ENCODE measurements at places on chromosomes 6 and 20.

DNA sequence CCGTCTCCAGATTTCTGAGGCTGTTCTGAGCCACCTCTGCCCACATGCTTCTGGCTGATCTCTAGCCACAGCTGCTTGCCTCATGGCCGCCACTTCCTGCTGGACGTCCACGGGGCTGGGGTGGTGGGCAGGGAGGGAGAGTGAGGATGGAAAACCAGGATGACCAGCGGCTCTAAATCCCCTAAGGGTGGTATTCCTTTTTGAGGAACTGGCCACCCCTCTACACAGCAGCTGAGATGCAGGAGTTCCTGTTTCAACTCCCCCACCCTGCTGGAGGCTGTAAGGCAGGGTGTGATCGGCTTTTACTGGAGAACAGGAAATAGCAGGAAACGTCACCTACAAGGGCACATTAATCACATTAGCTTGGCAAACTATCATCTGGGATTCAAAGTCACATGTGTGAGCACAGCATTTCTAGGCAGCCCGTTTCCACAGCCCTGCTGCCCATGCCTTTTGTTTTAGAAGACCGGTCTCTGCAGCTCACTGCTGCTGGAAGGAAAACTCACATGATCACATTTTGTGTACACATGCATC, 181.6 kb upstream of the ECI2 start:
- no peak for DNase-seq

- no peak for DNase-seq
These were observed 406.9 kb downstream of the CDH26 start for GRCh38 chr20:60365064-60365666.

DNA sequence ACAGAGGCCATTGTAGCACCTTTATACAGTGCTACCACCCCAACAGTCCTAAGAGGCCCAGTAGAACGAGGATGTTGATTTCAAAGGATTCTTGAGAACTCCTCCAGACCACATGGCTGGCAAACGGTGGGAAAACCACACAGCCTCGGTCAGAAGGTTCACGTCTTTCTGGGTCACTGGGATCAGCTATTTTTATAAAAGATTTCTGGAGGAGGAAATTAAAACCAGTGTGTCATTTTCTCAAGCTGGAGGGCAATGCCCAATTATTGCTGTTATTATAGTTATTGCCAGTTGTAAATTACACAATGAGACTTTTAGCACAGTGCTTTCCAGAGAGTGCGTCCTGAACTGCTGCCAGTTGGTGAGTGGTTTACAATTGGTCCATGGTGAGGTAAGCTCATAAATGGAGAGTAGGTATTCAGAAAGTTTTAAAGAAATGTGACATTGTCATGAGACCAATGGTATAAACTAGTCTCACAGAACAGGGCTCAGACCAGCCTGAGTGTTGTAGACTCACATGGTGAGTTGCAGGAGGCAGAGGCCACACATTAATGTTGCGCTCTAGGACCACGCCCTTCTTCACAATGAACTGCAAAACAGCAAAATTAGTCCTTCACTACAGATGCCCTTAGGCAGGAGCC, 8.4 kb upstream of the PPP1R14C start:
- no peak for DNase-seq

DNA sequence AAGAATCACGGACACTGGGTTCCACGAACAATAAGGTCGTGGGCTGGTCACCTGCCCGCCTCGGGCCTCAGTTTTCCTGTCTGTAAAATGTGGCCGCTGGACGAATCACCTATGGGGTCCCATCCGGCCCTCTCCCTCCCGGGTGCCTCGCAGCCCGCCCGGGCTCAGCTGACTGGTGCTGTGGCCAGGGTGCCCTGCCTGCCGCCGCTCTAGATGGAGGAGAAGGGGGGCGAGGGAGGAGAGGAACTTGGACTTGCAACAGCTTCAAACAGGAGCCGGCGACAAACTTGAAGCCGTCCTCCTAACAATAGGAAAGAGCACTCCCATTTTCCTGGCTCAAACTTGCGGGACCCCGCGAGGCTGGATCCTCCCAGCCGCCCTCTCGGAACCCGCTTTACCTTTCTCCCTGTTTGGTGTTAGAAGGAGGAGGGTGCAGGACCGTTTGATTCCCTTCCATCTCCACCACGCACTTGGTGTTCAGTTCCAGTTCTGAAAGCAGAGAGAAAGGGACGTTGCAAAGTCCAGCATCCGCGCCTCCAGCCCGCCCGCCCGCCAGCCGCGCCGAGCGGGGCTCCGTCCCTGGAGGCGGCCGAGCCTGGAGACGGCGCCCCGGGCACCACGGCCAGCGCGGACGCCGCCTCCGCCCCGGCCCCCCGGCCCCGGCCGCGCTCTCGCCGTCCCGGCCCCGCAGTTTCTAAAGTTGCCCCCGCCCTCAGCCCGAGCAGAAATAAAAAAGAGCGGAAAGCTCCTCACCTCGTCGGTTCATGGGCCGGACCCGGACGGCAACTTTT, 584 bp downstream of the KIF13A start:
- no peak for DNase-seq

GRCh38 chr6:54802775-54803634, 43.6 kb upstream of the FAM83B start:
- DNase-seq, result no peak

GRCh38 chr6:161141173-161141572, 132.7 kb downstream of the AGPAT4 start:
- no peak for DNase-seq

GRCh38 chr6:141925001-141925400, 207.7 kb upstream of the GJE1 start:
- DNase-seq, result no peak

DNA sequence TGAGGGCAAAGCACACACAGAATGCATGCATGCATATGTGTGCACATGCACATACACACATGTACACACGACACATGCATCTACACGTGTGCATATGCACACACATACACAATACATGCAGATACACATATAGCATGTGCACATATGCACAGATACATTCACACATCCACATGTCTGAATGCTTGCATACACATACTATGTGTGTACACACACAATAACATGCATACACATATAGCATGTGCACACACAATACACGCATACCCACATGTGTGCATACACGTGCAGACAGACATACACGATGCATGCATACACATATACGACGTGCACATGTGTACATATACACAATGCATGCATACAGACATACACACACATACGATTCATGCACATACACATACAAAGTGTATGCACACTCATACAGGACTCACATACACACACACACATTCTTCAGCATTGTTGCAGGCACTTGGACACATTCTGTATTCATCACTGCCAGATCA, 24.2 kb upstream of the IRF4 start:
- DNase-seq, result no peak

DNA sequence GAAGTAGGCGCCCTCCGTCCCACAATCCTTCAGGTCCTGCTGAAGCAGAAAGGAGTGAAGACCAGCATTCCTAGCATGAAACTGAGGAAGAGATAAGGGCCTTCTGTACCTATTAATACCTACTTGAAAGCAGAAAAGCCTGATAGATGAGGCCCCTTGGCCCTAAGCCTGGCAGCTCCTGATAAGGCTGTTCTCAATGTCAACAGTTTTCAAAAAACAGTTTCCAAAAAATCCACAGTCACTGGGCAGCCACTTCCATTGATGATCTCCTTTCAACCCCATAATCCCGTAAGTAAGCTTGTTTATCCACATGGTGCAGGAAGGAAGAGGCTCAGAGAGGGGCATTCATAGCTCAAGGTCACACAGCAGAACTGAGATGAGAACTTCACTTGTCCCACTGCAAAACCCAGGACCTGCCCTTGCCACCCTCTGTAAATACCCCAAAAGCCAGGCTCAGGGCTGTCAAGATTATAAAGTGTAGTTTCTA, 2.8 kb upstream of the E2F1 start:
- peak; percentile 77 for DNase-seq

DNA sequence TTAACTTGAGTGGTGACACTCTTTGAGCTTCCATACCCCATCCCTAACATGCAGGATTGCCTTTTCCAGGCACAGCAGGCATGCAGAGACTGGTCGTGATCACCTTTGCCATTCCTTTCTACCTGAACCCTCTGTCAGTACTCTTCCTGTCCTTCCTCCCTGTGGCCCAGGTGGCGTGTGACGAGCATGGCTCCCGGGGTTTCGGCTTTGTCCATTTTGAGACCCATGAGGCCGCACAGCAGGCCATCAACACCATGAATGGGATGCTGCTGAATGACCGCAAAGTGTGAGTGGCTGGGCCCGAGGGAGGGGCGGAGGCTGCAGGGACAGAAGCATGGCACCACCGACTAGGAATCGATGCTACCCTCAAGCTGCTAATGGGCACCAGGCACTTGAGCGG, 6.7 kb downstream of the PABPC1L start:
- DNase-seq, result no peak

DNA sequence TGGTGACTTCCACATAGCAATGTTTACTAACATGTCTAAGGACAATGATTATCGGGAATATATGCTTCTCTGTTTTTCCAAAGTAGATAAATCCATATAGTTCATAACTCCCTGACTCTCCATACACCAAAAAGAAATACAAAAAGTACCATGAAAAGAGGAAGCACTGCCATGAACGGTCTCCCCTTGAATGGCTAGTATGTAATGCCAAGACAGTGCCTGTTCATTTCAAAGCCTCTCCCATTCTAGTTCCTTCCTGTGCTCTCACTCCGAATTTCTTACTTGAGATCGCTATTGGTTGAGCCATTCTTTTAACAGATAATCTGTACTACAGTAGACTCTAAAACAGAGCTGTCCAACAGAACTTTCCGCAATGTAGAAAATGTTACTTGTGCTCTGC, 54.8 kb upstream of the EDN1 start:
- DNase-seq, result no peak

GRCh38 chr6:8939615-8940014, 504.3 kb upstream of the SLC35B3 start:
- no peak for DNase-seq

GRCh38 chr6:136923116-136923953, 1.2 kb downstream of the SLC35D3 start:
- no peak for DNase-seq

GRCh38 chr6:131363947-131364834, 208.8 kb upstream of the ARG1 start:
- no peak for DNase-seq

- DNase-seq, result no peak
These were observed 2.9 kb upstream of the ZBTB46 start for GRCh38 chr20:63833776-63834490.

GRCh38 chr20:61923371-61924166, 142.1 kb downstream of the TAF4 start:
- no peak for DNase-seq

- no peak for DNase-seq
These were observed 103.3 kb downstream of the NCR2 start for GRCh38 chr6:41438746-41439145.

GRCh38 chr6:160457823-160458222, 109.6 kb downstream of the SLC22A3 start:
- no peak for DNase-seq

- DNase-seq, result no peak
These were observed 42.1 kb downstream of the SMAP1 start for GRCh38 chr6:70709826-70710225.

GRCh38 chr20:10047427-10047826, 12.6 kb downstream of the ANKEF1 start:
- no peak for DNase-seq

- no peak for DNase-seq
These were observed 24.8 kb downstream of the AFDN start for GRCh38 chr6:167851370-167851952.

DNA sequence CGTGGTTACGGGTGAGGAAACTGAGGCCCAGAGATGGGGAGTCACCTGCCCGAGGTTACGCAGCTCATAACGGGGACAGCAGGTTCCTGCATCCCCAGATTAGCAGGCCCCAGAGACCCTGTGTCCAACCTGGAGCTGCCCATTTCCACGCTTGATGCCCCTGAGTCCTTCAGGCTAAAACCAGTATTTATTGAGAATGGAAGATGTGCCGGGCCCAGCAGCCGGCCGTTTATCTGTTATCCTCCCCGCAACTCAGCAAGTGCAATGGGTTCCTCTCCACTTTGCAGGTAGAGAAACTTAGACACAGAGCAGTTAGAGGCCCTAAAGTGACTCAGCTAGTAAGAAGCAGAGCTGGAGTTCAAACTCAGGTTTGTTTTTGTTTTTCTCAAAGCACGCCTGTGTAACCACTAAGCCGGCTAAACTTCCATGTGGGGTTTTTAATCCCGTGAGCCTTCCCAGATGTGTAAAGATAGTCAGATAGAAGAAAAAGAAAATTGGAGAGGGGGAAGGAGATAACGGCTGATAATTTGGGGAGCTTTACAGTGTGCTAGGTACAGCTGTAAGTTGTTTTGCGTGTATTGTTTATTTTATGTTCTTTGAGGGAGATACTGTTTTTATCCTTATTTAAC, 775 bp downstream of the PFDN4 start:
- DNase-seq, result peak; percentile 46

DNA sequence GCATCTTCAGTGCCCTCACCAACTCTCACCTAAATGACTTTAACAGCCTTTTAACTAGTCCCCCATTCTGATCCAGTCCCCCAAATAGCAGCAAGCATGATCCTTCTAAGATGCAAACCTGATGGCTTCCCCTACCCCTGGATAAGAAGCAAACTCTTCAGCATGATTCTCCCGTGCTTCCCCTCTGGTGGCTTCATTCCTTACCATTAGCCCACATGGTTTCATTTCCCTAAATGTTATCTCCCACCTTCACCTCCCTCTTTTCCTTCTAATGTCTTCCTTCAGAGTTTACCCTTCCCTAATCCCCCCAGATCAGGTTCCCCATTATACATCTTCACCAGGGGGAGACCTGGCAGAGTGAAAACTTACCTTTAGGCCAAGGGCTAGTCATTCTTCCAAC, 4.0 kb upstream of the RAB5IF start:
- no peak for DNase-seq

- DNase-seq, result peak; percentile 63
These were observed 2.5 kb downstream of the IP6K3 start for GRCh38 chr6:33744001-33744848.

GRCh38 chr20:16966276-16966880, 218.2 kb downstream of the OTOR start:
- no peak for DNase-seq

GRCh38 chr6:158861686-158862381, 42.7 kb upstream of the EZR start:
- no peak for DNase-seq

DNA sequence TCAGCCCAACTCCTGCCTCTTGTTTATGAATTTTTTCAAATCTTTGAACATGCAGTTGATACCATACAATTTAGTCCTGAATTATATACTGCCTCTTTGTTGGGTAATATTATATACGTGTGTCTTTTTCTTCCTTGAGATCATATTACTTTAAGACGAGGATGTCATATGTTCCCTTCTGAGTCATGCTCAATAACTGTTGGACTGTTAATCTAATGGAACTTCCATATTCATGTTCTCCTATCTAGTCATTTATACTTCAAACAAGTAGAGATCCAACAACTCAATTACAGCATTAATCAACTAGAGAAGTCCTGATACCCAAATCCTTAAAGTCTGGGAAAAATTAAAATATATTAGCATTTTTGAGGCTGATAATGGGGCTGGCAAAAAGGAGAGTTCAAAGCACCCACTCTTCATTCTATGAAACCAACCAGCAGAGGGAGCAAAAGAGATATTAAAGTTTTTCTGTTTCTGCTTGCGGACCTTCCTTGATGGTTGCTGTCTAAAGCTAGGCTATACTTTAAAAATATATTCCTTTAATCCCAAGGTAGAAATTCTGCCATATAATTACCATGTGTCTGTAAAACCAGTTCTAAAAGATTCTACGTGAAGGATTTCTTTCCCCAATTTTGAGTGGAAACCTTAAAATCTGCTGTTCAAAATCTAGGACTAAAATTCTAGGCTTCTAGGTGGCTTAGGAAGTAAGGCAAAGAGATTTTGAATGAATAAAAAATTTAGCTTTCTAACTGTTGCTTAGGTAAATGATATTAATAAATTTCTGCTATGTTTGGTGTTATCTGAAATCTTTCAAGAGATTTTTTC, 498.9 kb downstream of the BCKDHB start:
- DNase-seq, result no peak

GRCh38 chr6:5046430-5046829, 38.7 kb upstream of the PPP1R3G start:
- DNase-seq, result no peak
